Regular cardiac myocyte (primary cell): ENCODE measurements at places on chromosomes 1 and 21. TPM values are rescaled to one million over a fixed set of nuclear protein-coding genes. Genes with fewer than 3 reads are reported as not detected.

Gene OR2G6
- not detected in 2 replicates for total RNA-seq

Gene FAM89A
- total RNA-seq = 2.1 and 5.9 TPM in 2 replicates

Gene NIBAN1
- 15.7 and 47.4 TPM in 2 replicates for total RNA-seq

Gene ADAMTS4
- total RNA-seq = 22.2 and 110 TPM in 2 replicates

Gene CHAF1B
- total RNA-seq = 1.4 and 5.8 TPM in 2 replicates
